ENCODE measurements at places on chromosomes 4 and X.
A peak's percentile ranks its signal among the peaks of the same experiment; 100 is the strongest.

DNA sequence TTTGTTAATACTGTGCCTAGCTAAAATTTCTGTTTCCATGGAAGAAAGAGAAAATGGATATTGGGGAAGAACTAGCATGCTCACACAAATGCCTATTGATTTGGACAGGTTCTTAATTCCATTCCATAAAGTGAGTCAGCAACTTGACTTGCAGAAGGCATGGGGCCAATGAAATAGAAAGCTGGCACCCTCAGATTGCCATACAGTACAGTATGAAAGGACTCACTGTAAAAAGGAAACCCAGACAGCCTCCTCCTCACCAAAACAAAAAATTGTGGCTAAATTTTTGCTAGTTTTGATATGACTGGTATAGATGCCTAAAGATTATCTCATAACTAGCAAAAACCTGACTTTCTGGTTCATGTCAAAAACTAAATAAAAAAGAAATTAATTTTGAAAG, 11.2 kb upstream of the TAB3 start:
- DNase-seq: no peak

DNA sequence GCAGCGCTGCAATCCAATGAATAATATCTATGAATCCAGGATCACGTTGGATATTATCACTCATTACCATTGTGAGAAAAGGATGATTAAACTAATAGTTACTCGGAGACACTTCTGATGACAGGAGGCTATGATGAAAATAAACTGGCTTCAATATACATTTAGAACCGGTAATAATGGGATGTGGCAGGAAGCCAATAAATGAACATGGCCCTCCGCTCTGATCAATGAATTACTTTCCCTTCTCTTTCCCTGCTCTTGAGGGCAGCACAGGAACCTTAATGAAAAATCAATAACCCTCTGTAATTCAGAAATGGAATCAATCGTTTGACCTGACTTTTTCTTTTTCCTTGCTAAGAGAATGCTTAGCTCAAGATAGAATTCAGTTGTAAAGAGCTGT, 103.9 kb upstream of the PAQR3 start:
- no peak for DNase-seq

DNA sequence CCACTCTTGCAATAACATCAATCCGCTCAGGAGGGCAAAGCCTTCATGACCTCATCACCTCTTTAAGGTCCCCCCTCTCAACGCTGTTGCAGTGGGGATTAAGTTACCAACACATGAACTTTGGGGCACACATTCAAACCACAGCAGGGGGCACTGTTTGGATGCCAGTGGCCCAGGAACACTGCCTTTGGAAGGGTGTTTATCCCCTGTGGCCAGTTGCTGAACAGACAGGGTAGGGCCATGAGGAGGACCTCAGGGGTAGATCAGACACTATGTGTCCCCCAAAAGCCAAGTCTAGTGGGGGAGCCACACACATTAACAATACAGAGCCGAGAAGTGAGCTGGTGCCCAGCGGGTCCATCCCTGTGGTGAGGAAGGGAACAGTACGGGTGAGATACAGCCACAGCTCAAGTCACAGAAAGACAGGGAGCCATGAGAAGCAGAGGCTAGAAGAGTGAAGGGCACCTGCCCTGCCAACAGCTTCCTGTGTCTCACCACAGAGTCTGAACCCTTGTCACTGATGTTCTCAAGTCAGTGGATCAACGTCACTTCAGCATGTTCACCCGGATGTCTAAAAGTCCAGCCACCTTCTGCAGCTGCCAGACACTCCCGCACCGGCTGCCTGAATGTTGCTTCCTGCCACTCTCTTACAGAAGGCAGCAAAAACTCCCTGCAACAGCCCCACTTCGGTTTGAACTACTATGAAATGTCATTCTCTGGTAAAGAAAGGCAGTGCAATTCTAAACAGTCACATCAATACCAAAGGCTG, 19.9 kb upstream of the MXD4 start:
- DNase-seq: peak; percentile 74

DNA sequence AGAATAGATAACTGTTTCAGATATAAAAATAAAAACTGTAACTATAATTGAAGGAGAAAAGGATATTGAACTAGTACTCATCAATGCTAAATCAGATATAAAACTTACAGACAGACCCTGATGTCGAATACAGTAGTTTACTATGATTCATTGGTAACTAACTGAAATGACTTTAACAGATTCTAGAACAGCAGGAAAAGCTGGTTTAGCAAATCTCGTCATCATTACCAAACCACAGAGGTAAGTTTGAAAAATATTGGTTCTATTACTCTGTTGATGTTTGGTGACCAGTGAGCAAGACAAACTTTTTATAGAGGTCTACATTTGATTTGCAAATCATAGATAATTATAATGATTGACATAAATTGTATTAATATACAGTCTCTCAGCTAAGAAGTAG, 551.4 kb upstream of the ADGRL3 start:
- no peak for DNase-seq

GRCh38 chr4:165610679-165611437, 232.1 kb downstream of the CPE start:
- DNase-seq: no peak

DNA sequence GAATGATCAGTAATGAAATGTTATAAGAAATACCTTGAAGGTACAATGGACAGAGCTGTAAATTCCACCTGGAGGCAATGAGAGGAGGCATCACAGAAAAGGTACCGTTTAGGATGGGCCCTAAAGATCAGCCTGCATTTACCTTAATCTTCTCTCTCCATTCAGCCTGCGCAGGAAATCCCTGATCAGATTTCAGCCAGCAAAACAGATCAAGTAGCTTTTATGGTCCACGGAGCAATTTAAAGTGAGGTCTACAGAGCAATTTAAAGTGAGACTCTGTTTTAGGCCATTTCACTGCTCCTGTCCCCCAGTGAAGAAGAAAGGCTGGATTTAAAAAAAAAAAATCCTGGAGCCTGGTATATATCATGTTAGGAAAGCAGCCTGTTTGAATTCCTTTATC, 195.1 kb upstream of the VCX start:
- no peak for DNase-seq

DNA sequence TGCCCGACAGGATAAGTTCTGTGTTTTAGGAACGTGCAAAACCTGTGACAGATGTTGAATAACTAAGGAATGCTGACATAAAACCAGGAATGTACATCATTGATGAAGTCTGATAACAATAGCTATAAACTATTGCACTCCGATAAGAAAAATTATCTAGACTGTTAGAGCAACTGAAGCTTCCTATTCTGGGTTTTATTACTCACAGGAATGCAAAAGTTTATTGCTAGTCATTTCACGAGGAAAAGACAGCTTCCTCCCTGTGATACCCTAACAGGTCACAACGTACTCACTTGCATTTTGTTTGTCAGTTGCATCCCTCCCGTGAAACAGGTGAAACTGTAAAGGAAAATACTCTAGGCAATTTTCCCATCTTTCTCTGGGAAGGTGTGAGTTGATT, 65.9 kb downstream of the CLDN22 start:
- no peak for DNase-seq

DNA sequence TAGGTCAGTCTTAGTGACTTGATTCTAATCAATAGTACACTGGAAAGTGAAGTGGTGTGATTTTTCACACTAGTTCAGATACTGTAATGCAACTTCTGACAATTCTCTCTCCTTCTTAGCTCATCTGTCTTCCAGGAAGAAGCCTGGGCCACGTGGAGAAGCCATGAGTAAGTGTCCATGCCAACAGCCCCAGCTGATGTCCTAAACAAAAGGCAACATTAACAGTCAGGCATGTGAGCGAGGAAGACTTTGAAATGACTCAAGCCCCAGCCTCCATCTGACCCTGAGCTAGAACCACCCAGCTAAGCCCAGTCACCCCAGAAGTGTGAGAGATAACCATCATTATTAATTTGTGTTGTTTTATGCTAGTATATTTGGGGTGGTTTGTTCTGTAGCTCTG, 115.7 kb upstream of the MAGEB16 start:
- DNase-seq: no peak

DNA sequence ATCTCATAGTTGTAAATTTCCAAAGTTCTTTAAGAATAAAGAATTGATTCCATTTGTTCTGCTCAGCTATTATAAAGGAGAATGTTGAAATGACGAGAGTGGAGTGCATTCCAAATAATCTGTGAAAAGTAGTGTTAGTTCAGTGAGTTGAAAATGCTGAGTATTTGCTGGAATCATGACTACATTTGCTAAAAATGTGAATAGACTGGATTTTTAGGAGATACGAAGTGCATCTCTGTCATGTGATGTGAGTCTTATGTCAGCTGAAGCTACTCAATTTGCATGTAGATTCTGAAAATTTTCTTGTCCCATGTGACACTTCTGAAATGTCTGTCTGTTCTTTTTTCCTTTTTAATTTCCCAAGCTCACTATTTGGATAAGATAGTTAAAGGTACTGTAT, 206.0 kb downstream of the DCTD start:
- no peak for DNase-seq

DNA sequence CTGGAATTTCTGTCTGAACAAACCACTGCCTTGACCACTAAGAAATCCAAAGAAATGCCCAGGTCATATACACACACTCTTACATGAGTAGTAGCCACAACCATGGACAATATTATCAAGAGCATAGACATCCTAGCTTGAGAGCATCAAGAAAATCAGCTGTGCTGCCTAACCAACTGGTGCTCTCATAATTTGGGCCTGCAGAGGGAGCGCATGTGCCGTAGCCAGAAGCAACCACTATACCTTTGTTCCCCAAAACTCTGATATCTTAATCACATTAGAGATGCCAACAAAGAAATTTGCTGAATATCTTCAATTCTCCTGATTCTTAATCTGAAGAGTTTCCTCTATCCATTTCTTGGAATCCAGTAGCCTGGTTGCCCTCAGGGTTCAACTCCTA, 163.6 kb downstream of the ZNF674 start:
- peak; percentile 74 for DNase-seq

DNA sequence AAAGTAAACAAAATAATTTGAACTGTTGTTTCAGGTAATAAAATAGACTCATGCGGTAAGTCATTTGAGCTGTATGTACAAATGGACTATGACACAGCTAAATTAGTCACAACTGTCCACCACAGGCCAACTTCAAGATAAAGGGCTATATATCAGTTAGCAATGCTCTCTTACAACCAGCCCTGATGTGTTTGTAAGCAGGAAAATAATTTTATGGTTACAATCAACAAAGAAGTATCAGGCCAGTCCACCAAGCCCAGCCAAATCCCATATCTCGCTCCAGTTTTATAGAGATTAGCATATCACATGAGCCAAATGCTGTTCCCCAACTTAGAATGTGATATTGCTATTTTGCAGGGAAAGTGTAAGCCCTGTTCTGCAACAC, 511 bp upstream of the DUSP21 start:
- DNase-seq: peak; percentile 74

DNA sequence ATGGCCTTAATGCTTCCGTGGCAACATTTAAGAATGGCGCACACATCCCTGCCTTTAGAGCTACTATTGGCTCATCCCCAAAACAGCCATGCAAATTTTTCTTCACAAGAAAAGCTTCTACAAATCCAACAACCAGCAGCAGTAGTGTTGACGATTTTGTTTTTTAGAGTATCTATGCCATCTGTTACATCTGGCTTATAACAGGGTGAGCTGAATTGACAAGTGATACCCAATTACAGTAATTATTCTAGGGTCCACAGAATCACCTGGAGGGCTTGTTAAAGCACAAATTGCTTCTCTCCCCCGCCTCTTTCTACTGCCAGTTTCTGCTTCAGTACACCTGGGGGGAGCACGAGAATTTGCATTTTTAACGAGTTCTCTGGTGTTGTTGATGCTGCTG, 34.1 kb downstream of the DCHS2 start:
- no peak for DNase-seq

GRCh38 chr4:82145850-82146249, 227.9 kb downstream of the HNRNPD start:
- DNase-seq: no peak

DNA sequence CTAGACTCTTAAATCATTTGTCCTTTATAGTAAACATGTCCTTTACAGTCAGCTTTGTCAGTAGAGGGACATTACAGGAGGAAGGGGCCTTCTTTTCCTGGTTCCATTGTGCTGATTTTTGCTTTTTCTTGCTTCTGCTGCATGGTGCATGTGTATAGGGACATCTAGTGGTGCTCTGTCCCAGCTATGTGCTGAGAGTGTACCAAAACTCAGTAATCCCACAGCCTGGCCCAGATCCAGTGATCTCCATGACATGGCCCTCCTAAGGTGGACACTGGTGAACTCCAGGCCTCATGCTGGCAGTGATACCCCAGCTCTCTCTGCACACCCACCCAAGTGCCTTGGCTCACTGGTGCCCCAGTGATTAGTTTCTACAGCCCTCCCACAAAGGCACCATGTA, 45.2 kb downstream of the MAGEB17 start:
- peak; percentile 12 for DNase-seq

- DNase-seq: no peak
Measured at GRCh38 chr4:57462843-57463242, 352.7 kb upstream of the IGFBP7 start.

DNA sequence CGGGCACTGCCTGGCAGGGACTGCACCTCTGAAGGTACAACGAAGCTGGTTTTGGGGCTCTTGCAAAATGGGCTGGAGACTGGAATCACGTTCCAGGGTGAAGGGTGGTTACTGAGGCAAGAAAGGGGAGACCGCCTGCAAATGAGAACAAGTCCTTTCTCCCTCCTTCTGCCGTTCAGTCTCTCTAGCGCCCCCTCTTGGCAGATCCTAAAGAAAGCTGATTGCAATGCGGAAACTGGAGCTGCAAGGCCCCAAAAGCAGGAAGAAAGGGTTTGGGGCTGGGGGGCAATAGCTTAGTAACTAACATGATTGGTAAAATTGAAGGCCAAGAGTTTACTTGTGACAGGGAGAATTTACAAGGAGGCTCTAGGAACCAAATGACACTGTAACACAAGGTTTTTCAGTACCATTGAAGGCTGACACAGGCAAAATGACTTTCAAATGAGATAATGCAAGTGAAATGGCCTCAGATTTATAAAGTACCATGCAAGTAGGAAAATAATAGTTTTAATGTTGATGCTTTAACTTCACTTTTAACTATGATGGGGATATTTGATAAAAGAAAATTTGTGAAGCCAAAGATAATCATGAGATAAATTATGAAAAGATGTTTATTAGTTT, 222.7 kb upstream of the HAND2 start:
- DNase-seq: peak; percentile 68

GRCh38 chrX:23662187-23662586, 5.1 kb upstream of the PRDX4 start:
- DNase-seq: no peak

- DNase-seq: no peak
Measured at GRCh38 chrX:12804655-12805054, 13.4 kb downstream of the PRPS2 start.

GRCh38 chr4:182835006-182835740, 82.0 kb downstream of the DCTD start:
- DNase-seq: no peak

GRCh38 chr4:151013491-151013890, 1.6 kb downstream of the LRBA start:
- peak; percentile 46 for DNase-seq

- DNase-seq: no peak
Measured at GRCh38 chr4:41747230-41748055, 1.1 kb downstream of the PHOX2B start.

- no peak for DNase-seq
Measured at GRCh38 chr4:22941688-22942375, 249.1 kb downstream of the GBA3 start.

GRCh38 chr4:1793496-1793840, 375 bp downstream of the FGFR3 start:
- DNase-seq: peak; percentile 70

Data from hematopoietic multipotent progenitor cell treated with erythropoietin and hydrocortisone succinate and interleukin-3 and kit ligand, for 4 days (in vitro differentiated cells).